ENCODE measurements at places on chromosomes 16 and 17.

GRCh38 chr17:76751416-76751993 is 13.6 kb downstream of the MFSD11 start:
- no peak for DNase-seq

- no peak for DNase-seq
Measured at GRCh38 chr16:49365711-49366509, 7.7 kb upstream of the C16orf78 start.

GRCh38 chr17:75693500-75694481 is 26.7 kb downstream of the SAP30BP start:
- DNase-seq, result no peak

GRCh38 chr16:83541231-83541630 is 266.5 kb upstream of the HSBP1 start:
- no peak for DNase-seq

DNA sequence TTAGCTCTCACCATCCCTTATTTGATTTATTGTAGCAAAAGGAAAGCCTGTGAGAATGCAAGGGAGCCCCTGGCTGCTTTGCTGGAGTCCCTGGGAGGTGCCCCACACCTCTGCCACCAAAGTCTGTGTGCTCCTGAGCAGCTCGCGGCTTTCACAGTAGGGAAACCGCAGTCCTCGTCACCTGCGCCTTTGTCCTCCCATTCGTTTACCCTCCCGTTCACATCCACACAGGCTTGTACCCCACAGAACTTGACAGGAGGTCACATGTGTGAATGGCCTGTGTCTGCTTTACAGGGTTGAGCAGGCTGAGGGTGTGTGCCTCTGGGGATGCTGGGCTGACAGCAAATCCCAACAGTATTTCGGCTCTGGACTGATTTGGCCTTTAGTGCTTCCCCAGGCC is 152.5 kb downstream of the LGALS9B start:
- DNase-seq, result no peak

DNA sequence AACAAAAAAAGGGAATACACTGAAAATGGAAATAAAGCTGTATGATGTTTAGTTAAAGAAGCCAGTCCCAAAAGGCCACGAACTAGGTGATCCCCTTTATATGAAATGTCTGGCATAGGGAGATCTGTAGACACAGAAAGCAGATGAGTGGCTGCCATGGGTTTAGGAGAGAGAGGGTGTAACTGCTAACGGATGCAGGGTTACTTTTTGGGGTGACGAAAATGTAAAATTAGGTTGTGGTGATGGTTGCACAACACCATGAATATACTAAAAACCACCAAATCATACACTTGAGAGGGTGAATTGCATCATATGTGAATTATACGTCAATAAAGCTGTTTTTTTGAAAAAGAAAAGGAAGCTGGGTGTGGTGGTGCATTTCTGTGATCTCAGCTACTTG is 99.6 kb downstream of the ADCY9 start:
- DNase-seq, result no peak

DNA sequence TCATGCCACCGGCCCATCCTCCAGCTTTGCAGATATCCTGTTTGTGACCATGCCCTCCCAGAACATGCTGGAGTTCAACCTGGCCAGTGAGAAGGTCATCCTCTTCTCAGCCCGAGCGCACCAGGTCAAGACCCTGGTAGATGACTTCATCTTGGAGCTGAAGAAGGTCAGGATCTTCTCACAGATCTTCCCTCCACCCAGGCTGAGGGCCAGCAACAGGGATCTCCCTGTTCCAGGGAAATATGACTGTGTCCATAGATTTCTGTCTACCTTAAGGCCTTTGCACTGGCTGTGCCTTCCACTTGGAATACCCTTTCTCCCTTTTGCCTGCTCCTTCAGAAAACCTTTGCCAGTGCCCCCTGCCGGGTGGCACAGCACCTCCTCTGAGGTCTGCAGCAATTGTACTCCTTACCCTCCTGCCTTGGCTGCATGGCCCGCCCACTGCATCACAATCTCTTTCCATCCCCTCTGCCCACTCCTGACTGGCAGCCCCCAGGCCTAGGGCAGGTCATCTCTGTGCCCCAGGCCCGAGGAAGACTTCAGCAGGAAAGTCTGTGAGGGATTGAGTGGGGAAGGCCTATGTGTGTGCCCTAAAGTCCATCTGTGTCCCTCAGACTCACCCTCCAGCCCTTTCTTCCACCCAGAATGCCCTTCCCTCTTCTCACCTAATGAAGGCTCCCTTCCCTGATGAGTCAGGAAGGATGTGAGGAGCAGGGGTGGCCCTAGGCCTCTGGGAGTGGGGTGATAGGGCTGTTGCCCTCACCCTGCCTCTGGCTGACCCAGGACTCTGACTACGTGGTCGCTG is 27.3 kb upstream of the ALKBH5 start:
- DNase-seq, result no peak

DNA sequence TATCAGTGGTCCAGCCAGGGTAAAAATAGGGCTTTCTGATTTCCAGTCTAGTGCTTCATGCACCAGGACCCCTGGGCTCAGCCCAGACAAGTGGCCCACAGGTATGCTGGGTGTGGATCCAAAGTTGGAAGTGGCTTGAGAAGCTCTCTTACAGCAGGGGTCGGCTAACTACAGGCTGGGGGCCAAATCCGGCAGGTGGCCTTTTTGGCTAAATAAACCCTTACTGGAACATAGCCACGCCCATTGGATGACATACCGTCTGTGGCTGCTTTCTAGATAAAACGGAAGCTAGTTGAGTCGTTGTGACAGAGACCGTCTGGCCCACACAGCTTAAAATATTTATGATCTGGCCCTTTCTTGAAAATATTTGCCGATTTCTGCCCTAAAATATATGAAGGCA is 119.0 kb upstream of the CDC42EP4 start:
- DNase-seq, result no peak

- DNase-seq, result no peak
Measured at GRCh38 chr17:64022611-64023063, 2.2 kb upstream of the ICAM2 start.

DNA sequence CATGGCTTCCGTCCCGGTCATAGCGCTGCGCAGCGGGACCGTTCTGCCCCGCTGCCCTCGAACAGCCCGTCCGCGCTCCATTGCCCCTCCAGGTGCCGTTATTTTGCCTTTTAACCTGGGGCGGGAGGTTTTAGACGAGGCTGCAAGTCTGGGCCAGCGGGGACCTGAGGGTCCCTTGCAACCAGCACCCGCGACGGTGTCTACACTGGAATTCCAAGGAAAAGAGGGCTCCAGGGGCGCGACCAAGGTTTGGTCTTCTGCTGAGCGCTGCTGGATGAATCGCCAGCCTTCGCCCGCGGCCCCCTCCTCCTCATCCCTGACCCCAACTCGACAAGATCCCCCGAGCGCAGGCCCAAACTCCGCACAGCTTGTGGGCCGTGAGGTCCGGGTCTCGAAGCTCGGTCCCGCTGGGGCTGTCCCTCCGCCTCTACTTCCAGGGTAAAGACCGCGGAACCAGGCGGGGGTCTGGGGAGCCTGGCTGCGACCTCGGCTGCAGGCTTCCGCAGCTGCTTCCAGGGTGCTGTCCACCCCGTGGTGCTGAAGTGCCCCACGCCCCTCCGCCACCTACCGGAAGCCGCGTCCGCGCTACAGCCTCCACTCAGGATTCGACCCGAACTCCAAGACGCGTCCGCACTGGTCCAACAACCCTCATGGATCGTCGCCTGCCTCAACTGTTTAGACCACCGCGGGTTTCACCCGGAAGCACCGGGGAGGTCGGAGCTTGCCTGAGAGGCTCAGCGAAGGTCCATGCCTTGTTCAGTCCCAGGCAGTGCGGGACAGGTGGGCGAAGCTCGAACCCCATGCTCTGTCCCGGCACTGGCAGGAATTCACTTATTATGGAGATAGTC is 10.1 kb upstream of the CA4 start:
- DNase-seq, result no peak

GRCh38 chr17:68624381-68624780 is 23.2 kb upstream of the FAM20A start:
- no peak for DNase-seq

- DNase-seq, result no peak
Measured at GRCh38 chr16:1158456-1159324, 5.8 kb downstream of the CACNA1H start.

DNA sequence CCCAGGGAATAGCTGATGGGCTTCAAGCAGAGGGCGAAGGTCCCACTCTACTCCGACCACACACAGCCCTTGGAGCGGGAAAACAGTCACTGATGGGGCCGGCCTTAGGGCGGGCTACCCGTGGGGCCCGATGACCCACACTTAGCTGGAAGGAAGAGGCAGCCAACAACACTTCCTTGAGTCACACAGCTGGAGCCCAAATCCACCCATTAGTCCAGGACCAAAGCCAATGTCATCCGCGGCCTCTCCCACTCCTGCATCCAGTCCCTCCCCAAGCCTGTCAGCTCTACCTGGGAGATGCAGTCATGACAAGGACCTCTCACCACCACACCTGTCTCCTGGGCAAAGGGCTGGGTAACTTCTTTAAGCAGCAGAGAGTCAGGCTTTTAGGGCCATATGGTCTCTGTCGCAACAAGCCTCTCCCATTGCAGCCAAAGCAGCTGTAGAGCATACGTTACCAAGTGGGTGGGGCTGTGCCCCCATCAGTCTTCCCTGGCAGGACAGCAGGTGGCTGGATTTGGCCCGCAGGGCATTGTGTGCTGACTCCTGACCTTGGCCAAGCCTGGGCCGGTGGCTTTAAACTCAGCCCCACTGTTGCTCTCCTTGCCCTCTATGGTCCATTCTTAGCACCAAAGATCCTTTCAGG is 110.7 kb downstream of the SOCS1 start:
- no peak for DNase-seq

DNA sequence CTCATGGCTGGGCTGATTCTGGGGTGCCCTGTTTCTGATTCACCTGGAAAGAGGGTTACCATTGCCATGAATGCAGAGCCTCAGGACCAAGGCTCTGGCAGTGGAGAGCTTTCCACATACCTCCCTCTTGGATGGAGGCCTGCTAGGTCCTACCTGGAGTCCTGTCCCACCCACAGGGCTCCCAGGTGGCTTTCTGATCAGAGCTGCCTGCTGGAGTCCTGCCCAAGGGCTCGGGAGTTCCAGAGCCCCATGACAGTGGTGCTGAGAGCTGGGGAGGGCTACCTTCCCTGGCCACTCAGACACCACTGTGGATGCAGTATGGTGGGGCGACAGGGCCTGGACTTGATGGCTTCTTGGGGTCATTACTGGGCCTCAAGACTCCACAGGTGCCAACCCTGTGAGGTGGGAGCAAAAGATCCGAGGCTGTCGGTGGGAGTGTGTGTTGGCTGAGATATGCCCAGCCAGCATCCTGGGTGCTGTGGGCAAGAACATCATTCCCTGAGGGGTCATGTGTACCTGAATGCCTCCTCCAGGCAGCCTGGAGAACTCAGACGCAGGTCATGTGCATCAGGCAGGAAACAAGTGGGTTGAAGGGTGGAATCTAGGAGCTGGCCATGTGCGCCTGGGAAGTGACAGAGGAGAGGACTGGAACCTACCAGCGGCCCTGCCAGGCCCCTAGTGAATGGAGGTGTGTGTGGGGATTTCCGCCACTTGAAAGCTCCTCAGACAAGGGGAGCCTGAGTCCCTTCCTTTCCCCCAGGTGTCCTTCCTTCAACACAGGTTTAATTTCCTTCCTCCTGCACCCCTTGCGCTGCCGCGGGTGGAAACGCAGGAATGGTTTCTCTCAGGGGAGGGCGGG is 2.3 kb upstream of the WNT3 start:
- no peak for DNase-seq

- no peak for DNase-seq
Measured at GRCh38 chr16:880471-881171, 80.1 kb upstream of the GNG13 start.

All from NCI-H1436 (cell line).